ENCODE measurements at places on chromosomes 13 and 19.

DNA sequence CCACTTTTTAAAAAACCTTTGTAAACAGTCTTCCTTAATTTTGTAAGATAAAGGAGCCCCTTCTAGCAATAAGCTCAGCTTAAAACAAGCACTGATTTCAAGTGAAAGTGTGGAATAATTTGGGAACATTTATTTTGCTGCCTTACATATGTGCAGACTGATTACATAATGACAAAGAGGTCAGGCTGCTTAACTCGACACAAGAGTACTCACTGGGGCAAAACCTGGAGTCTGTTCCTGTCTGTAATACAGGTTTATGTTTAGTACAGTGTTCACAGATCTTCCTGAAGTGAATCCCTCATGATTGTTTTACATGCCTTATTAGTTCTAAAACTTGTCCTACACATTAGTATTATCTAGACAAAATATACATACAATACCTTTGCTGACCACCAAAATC is 609.8 kb downstream of the LMO7 start:
- DNase-seq, result no peak

DNA sequence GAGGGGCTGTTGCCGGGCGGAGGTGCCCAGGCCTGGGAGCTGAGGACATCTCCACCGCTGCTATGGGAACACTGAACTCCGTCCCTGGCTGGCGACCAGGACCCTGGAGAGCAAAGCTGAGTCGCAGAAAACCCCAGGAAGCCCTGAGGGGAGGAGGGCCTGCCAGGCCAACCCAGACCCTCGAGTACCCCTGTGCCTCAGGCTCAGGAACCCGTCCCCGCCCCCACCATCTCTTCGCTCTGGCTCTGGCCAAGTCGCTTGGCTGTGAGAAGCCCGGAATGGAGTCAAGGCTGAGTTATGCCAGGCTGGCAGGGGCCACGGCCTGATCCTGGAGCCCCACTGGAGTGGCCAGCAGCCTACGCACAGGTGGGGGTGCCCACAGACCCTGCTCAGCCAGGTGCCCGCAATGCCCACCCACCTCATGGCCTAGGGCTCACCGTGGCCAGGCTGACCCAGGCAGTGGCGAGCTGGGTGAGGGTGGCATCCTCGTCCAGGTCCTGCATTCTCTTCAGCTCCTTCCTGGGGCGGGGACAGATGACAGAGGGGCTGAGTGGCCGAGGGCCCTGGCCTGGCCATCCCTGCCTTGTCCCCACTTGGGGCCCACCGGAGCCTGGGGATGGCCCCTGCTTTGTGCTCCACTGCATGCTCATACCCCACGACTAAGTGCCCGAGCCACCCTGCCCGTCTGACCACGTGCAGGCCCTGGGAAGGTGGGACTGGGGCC is 8.5 kb upstream of the CERS1 start:
- no peak for DNase-seq

- no peak for DNase-seq
Observed at GRCh38 chr13:29693275-29693945, 97.9 kb upstream of the SLC7A1 start.

DNA sequence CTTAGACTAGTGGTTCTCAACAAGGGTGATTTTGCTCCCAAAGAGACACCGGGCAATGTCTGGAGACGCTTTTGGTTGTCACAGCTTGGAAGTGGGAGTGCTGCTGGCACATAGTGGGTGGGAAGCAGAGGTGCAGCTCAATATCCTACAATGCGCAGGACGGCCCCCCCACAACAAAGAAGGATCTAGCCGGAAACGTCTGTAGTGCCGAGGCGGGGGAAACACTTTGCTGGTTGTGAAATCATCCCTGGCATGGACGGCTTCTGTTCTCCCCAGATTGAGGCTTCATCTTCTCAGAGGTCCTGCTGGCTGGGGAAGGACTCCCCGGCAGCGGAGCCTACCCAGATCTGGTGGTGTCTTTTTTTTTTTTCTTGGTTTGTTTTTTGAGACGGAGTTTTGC is 13.4 kb upstream of the SYT5 start:
- no peak for DNase-seq

DNA sequence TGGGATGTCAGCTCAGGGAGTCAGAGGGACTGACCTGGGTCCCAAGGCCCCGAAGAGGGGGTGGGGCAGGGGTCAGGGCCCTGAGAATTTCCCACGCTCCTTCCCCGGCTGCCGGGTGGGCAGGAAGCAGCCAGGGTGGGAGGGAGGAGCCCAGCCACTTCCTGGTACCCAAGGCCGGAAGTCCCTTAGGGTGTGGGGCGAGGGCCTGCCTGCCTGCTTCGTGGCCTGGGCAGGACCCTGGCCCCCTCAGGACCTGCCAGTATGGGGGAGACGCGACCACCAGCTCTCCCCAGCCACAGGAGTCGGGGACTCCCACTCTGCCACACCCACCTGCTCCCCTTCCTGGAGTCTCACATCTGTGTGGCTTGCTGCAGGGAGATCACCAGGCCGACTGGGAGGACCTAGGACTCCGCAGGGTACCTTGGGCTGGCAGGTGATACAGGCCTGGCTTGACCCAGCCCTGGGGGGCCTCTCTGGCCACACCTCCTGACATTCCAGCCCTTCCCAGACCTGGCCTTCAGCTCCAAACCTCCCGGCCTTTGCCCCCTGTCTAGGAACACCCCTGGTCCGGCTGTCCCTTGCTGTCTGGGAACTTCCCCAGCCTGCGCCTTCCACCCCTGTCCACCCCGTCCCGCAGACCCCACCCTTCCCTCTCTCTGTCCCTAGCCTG is 9.8 kb upstream of the CIRBP start:
- DNase-seq, result no peak

DNA sequence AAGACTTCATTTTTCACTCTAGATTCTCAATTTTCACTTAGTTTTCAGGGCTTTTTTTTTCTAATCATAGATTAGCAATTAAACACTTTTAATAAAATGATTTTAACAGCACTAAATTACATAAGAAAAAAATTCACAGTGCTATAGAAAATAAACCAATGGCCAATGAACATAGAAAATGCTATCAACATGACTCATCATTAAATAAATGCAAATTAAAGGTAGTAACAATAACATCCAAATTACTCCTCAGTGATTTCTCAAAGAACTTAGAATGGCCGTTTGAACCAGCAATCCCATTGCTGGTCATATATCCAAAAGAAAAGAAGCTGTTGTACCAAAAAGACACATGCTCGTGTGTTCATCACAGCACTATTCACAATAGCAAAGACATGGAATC is 1058.9 kb downstream of the UQCRFS1 start:
- DNase-seq, result no peak

DNA sequence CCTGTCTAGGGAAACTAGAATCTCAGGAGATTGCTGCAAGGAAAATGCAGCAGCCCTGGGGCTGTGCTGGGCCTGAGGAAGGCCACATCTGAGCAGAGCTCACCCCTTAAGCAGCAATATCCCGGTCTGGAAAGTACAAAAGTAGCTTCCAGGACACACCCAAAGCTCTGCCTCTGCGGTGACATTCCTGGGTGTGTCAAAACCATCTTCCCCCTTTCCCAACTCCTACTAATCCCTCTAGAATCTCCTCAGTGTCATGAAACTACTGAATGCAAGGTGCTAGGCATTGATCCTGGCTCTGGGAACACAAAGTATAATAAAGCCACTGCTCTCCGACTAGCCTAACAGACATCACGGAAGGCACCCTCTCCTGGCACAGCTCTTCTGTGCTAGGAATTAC is 5.0 kb downstream of the PBX4 start:
- no peak for DNase-seq

Data from COR-L47 (cell line).